ENCODE measurements at places on chromosomes 2 and 18. TPM values are rescaled to one million over a fixed set of nuclear protein-coding genes. Genes with fewer than 3 reads are reported as not detected.

CRYGD gene
- not detected for total RNA-seq

LRP2 gene
- total RNA-seq: 0.07 TPM

DSG4 gene
- not detected for total RNA-seq

GAD1 gene
- 5.1 TPM for total RNA-seq

UNC80 gene
- not detected for total RNA-seq

ST8SIA5 gene
- 0.32 TPM for total RNA-seq

LYPD6B gene
- not detected for total RNA-seq

SLC9A4 gene
- total RNA-seq: 0.20 TPM

MEP1B gene
- 0.10 TPM for total RNA-seq

FBXO41 gene
- total RNA-seq: 16.6 TPM

PLEK gene
- 3.9 TPM for total RNA-seq

POTEI gene
- not detected for total RNA-seq
